ENCODE measurements at places on chromosomes 6 and 20. TPM values are rescaled to one million over a fixed set of nuclear protein-coding genes. Genes with fewer than 3 reads are reported as not detected.

OR12D3 gene
- not detected for total RNA-seq

ZBTB46 gene
- 0.31 TPM for total RNA-seq

DNA sequence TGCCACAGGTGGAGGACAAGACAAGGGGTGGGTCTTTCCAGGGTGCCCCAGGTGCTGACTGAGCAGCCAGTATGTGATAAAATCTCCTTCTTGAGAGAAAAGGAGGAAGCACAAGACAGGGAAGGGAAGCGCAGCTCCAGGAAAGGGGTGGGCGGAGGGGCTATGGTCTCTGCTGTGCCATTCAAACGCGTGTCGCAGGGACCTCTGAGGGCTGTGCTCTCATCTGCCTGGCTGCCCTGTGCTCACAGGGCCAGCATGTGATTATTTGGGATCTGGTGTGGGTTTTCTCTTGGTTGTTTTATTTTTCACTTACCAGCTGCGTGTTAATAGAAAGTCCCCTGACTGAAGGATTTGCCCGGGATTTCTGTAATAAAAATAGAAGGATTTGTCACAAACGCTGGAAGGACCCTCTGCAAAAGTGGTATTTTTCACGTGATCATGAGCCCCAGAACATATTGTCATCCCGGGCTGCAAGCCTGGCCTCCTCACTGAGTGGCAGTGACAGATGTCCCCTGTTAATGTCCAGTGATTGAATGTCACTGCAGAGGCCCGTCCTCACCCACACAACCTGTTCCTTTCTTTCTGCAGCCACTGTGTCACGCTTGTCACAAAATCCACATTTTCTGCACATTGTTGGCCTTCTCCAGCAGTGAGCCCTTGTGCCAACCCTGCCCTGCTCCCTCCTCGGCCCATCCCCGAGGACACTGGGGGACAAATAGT lies 35.0 kb upstream of the VSX1 start:
- no peak for DNase-seq

GRCh38 chr6:22499815-22500214 lies 69.6 kb upstream of the HDGFL1 start:
- DNase-seq: no peak

GRCh38 chr20:53869466-53870258 lies 200.7 kb downstream of the BCAS1 start:
- DNase-seq: peak; percentile 78

- DNase-seq: no peak
Measured at GRCh38 chr6:1215884-1216487, 95.9 kb upstream of the FOXQ1 start.

SLC24A3 gene
- not detected for total RNA-seq

GRCh38 chr20:50659975-50660670 lies 31.2 kb downstream of the RIPOR3 start:
- no peak for DNase-seq
